ENCODE measurements at places on chromosomes 7 and 10. TPM values are rescaled to one million over a fixed set of nuclear protein-coding genes. Genes with fewer than 3 reads are reported as not detected.

RSPH10B gene
- total RNA-seq: 1.3 TPM

TNS3 gene
- total RNA-seq: not detected

GLI3 gene
- total RNA-seq: 1.1 TPM

CALHM2 gene
- 11.2 TPM for total RNA-seq

ITGA8 gene
- total RNA-seq: not detected

PON1 gene
- not detected for total RNA-seq

DNA sequence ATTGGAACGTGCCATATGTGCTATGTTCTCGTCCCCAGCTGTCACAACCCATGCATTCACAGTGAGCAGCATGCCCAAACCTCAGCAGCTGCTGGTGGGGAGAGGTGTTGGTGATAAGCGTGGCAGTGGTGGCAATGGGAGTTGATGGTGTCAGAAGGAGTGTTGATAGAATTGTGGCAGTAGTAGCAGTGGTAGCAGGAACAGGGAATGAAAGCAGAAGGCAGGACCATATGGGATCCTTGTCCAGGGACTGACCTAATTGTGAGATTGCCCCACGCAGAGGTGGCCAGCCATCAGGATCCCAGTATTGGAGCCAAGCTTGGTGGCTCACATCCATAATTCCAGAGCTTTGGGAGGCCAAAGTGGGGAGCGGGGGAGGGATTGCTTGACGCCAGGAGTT lies 276.3 kb downstream of the GALNT17 start:
- H3K27ac ChIP-seq: no peak overlapping the region
- no peaks in the 10 kb centered on the region for H3K36me3 ChIP-seq
- no peak for DNase-seq

DNA sequence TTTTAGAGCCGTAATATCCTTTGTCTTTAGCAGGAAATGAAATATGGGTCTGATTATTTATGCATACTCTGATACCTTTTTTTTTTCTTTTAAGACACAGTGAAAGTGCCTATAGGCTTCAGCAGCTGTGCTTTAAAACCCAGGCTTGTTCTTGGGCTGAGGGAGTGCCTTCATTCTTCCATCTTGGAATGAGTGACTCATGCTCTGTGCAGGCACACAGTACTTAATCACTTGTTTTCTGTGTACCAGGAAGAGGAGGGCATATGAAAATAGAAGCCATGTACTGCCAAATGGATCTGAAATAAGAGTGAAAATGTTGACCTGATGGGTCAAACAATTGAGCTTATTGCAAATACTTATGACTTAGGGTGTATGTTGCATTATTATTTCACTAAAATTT lies 12.0 kb downstream of the INPP5F start:
- H3K36me3 ChIP-seq: no peaks in the 10 kb centered on the region
- H3K27ac ChIP-seq: no peak overlapping the region
- H3K4me3 ChIP-seq: no peak overlapping the region
- H3K27me3 ChIP-seq: no peaks in the 10 kb centered on the region
- no peak for DNase-seq
- H3K4me1 ChIP-seq: peaks cover 18% of the 10 kb centered on the region

DNA sequence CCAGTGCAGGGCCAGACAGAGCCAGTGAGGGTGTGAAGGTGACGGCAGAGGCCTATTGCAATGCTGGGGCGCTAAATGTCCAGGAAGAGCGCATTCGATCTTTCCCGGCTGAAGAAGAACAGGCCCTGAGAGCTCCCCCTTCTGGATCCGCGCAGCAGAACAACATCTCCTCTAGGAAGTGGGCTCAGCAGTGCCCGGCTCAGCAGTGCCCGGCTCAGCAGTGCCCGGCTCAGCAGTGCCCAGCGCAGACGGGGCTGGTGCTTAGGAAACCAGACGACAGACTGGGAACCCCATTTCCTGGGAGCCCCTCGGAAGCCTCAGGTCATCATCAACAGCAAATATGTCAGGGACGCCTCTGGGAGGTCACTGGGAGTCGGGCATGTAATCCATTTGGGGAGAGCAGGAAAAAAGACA lies 4.7 kb upstream of the NOS3 start:
- H3K27ac ChIP-seq: no peak overlapping the region
- peaks cover 21% of the 10 kb centered on the region for H3K27me3 ChIP-seq
- H3K36me3 ChIP-seq: no peaks in the 10 kb centered on the region
- DNase-seq: no peak

GRCh38 chr7:1907751-1908365 lies 237.8 kb downstream of the ELFN1 start:
- no peak overlapping the region for H3K27ac ChIP-seq
- no peak for DNase-seq
- no peaks in the 10 kb centered on the region for H3K27me3 ChIP-seq

GRCh38 chr7:127594490-127594889 lies 954 bp downstream of the FSCN3 start:
- DNase-seq: no peak
- peaks cover 12% of the 10 kb centered on the region for H3K4me1 ChIP-seq
- no peak overlapping the region for H3K4me3 ChIP-seq
- no peaks in the 10 kb centered on the region for H3K27me3 ChIP-seq
- H3K36me3 ChIP-seq: peaks cover 4% of the 10 kb centered on the region
- no peak overlapping the region for H3K27ac ChIP-seq

GRCh38 chr10:86062647-86063145 lies 303.9 kb downstream of the GRID1 start:
- no peak overlapping the region for H3K4me3 ChIP-seq
- no peaks in the 10 kb centered on the region for H3K36me3 ChIP-seq
- peaks cover 3% of the 10 kb centered on the region for H3K27me3 ChIP-seq
- H3K4me1 ChIP-seq: no peaks in the 10 kb centered on the region
- H3K27ac ChIP-seq: no peak overlapping the region

- no peaks in the 10 kb centered on the region for H3K4me1 ChIP-seq
- no peak overlapping the region for H3K4me3 ChIP-seq
Measured at GRCh38 chr7:23332193-23332592, 33.1 kb downstream of the MALSU1 start.

DNA sequence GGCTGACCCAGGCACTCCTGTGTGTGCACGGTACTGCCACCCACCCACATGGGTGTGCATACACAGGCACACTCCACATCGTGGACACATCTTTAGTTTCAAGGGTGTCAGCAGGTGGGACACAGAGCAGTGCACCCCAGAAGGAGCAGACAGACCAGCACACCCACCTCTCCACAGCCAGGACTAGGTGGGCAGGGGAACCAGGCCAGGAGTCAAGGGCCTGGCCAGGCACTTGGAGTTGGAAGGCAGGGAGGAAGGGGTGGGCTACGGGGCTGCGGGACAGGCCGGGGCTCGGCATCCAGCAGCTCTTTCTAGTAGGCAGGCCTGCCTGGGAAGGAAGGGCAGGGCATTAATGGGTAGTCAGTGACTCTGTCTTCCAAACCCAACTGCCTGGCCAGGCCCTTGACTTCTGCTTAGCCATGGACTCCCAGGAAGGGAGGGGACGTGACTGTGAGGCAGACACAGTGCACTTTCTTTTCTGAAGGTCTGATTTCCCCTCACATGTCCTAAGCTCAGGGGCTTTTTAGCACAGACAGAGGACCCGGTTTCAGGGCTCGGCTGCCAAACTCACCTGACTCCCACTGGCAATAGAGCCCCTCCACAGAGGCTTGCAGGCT lies 14.6 kb downstream of the RASGEF1A start:
- H3K27me3 ChIP-seq: peaks cover 3% of the 10 kb centered on the region
- H3K36me3 ChIP-seq: no peaks in the 10 kb centered on the region
- H3K4me1 ChIP-seq: peaks cover 28% of the 10 kb centered on the region
- no peak for DNase-seq
- H3K27ac ChIP-seq: no peak overlapping the region

DNA sequence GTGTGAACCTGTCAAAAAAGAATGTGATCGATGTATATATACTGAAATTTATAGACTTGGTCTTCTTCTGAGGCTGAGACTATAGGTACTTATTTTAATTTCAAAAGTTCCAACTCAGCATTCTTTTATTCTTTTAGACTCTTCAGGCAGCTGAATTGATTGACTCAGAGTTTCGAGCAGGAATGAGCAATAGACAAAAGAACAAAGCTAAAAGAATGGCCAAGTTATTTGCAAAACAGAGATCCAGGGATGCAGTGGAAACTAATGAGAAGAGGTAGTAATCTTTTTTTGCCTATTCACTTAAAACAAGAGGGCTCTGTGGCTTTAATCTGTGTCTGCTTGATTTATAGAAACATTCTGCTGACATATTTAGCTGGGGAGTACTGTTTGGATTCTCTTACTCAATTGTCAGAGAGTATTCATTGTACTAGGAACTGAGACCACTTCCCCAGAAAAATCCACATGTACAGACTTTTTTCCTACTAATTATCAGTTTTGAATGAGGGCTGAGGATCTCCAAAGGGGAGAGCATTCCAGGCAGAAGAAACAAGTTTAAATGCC lies 30.1 kb downstream of the BTAF1 start:
- H3K4me1 ChIP-seq: peaks cover 4% of the 10 kb centered on the region
- peaks cover 24% of the 10 kb centered on the region for H3K36me3 ChIP-seq
- H3K4me3 ChIP-seq: no peak overlapping the region
- H3K27me3 ChIP-seq: no peaks in the 10 kb centered on the region

- DNase-seq: no peak
- no peaks in the 10 kb centered on the region for H3K36me3 ChIP-seq
- no peaks in the 10 kb centered on the region for H3K27me3 ChIP-seq
- no peaks in the 10 kb centered on the region for H3K4me1 ChIP-seq
- no peak overlapping the region for H3K27ac ChIP-seq
Measured at GRCh38 chr7:81534996-81535395, 234.9 kb downstream of the HGF start.

DNA sequence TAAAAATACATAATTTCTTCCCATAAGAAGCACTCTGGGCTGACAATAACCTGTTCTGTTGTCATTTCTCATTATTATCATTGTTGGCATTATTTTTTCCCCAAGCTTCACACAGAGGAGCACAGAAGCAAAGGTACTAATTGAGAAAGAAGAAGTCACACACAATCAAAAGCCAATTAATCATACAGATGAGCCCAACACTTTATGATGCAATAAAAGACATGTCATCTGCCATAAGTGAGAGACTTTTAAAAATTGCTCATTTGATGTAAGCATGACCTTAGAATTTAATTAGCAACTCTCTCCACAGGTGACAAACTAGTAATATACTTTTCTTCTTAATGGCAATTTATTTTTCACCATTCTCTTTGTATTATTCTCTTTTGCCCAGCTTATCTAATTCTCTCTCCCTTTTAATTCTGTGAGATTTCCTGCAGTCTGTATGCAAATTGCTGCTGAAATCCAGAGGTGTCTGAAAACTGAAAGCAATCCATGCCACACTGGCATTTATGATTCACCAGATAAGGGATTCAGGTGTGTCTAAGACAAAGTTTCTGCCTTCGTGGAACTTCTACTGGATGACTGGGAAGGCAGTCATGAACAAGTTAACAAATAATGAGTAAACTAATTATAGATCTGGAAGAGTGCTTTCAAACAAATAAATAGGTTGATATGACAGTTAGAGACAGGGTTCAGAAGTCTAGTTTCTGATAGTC lies 203.5 kb downstream of the CHCHD3 start:
- no peak overlapping the region for H3K4me3 ChIP-seq
- H3K4me1 ChIP-seq: peaks cover 14% of the 10 kb centered on the region
- no peak overlapping the region for H3K27ac ChIP-seq
- no peak for DNase-seq
- H3K27me3 ChIP-seq: no peaks in the 10 kb centered on the region
